ENCODE measurements at places on chromosomes 3 and 15.

GRCh38 chr3:52655895-52656294 lies 29.8 kb downstream of the PBRM1 start:
- DNase-seq = no peak

DNA sequence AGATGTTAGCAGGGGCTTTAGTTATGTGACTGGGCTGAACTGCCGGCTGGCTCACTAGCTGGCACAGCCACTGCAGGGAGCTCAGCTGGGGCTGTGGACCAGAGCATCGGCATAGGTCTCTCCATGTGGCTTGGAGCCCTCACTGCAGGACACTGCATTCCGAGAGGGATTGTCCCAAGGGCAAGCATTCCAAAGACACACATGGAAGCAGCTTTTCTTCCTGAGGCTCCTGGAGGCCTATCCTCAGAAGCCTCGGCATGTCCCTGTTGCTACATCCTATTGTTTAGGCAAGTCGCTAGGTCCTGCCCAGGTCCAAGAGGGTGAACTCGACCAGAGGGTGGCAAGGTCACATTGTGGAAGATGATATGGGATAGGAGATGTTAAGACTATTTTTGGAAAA lies 209.8 kb downstream of the PLCL2 start:
- DNase-seq = no peak

DNA sequence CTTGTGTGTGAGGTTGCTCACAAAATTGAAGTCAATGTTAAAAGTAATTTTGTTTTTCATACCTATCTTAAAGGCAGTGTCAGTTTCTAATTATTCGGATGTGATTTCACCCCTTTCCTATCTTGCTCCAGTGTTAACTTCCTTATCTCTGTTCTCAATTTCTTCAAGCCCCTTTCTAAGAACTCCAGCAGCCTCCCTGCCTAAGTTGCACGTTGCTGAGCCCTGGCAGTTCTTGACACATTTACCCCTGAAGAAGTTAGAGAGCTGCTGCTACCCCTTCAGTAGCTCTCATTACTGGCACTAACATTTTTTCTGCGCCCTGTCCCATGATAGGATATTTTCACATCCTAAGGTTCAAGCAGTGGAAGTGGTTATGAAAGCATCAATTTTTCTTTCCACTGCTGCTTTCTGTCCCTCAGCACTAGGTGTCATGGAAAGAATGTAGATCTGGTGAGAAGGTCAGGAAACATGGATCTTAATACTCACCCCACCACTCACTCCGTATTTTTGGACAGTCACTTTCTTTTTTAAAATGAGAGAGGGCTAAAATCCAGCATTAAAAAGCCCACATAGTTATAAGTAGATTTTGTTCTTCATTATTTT lies 62.9 kb downstream of the OPA1 start:
- no peak for DNase-seq

DNA sequence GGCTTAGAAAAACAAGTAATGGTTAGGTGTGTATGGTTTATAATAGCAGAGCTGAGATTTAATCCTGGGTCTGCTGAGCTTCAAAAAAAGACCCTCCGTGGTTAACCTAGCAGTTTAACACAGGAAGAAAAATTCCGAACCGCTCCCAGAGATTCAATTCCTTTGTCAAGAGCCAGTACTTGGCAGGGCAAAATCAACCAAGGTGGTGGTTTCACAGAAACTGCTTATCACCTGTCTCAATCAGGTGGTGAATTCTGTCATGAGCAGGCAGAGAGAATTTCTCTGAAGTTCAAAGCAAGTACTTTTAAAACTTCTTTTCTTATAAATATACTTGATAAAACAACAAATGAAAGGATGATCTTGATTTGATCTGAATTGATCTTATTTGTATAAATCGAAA lies 17.2 kb downstream of the SYNPR start:
- DNase-seq = no peak

DNA sequence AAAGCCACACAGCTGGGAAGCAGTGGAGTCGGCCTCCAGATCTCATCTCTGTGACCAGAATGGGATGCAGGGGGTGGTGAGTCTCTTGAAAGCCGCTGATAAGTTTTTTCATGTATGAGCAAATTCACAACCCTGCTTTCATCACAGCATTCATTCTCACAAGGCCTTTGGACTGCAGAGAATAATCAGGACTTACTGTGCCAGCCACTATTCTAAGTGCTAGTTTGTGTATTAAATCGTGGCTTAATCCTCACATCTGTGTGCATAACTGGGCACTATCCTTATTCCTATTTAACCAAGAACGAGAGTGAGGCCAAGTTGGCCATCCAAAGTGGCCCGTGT lies 64.2 kb upstream of the POLG start:
- no peak for DNase-seq

DNA sequence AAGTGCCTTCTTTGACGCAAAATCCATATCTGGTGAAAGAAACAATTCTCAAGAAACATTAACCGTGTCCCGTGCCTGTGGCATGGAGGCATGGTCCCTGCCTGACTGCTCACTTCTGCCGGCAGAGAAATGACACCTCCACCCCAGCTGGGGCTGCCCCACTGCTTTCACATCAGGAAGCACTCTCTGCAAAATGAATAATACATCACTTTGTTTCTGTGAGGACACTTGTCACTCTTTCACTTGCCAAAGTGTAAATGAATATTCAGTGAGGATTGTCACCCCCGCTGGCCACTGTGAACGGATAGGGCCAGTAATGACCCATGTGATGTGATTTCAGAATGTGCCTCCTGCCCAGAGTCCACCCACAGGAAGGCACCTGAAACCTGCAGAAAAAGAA lies 31.1 kb upstream of the SLC24A5 start:
- DNase-seq = no peak

DNA sequence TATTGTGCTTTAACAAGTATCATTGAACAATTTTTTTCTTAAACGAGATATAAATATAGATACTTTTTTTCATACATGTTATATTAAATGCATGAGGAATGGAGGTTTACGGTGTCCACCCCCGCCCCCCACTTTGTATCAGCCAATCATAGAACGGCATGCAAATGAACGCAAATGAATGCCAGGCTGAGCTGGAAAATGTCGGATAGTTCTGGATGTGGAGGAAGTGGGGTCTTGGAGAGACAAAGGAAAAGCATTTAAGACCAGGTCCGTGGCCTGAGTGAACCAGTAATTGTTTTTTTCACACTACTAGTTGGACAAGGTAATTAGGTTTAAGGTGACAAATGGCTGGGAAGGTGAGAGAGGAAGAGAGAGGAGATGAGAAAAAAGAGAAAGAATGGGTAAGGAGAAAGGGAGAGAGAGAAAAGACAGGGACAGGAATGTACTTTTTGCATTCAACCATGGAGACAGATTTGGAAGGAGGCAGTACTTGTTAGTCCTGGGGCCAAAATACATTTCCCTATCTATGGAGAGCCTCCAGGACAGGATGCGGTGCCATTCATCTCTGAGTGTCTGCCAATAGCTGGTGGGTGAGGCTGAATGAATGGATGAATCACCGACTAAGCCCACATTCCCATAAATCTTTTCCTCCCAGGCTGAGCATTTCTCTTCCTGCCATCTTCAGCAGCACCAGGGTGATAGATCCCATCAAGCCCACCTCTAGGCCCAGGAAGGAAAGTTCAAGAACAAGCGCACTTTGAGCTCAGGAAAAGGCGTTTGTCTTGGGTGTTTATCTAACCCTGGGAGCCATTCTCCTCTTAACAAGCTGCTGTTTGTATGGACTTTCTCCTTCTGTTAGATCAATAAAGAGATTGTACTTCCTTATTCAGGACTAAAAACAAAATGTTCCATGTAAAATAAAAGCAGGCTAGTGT lies 1.4 kb upstream of the RAD18 start:
- no peak for DNase-seq

GRCh38 chr3:7625021-7625420 lies 764.1 kb downstream of the GRM7 start:
- no peak for DNase-seq

DNA sequence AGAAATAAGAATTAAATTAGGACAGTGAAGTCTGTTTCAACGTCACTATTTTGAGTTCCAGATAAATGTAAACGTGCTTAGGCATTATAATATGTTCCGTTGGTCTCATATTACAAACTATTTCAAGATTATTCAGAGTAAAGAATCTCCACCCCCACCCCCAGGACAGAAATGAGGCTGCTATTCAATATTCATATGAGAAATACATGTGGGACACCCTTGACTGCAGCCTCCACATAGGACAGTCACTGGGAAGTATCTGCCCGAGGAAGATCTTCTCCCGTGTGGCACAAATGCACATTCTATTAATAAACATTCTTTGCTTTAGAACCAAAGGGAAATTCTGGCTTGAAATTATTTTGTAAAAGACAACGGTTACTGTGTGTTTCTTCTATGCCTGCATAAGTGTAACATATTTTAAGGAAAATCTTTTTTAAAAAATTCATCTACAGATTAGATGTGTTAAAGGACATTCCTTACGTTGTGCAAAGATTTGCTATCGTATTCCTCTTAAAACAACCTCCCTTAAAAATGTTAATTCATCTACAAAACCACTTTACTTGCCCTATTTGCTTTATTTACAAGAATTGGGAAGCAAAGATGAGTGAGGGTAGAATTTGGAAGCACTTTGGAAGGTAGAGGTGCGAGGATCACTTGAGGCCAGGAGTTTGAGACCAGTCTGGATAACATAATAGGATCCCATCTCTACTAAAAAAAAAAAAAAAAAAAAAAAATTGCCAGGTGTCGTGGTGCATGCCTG lies 148.3 kb upstream of the SOX14 start:
- no peak for DNase-seq

GRCh38 chr3:194364314-194364651 lies 5.3 kb downstream of the LRRC15 start:
- no peak for DNase-seq

GRCh38 chr3:53802256-53802880 lies 43.9 kb downstream of the CHDH start:
- DNase-seq = no peak

- no peak for DNase-seq
Measured at GRCh38 chr15:66401130-66402021, 14.7 kb downstream of the MAP2K1 start.

GRCh38 chr15:90552162-90552928 lies 22.6 kb downstream of the CRTC3 start:
- DNase-seq = no peak

GRCh38 chr3:172094621-172095557 lies 55.5 kb downstream of the FNDC3B start:
- no peak for DNase-seq
